ENCODE measurements at places on chromosomes 3 and 15.

GRCh38 chr3:142664311-142664710 is 59.5 kb upstream of the TRPC1 start:
- no peak for DNase-seq

GRCh38 chr3:173139420-173139819 is 1.6 kb downstream of the SPATA16 start:
- no peak for DNase-seq

- DNase-seq, result no peak
Observed at GRCh38 chr3:120100711-120101110, 6.5 kb upstream of the GSK3B start.

GRCh38 chr3:115836944-115837343 is 213.6 kb downstream of the GAP43 start:
- no peak for DNase-seq

GRCh38 chr3:186665625-186666188 is at the start of gene HRG:
Gene HRG (plus strand): TSS chr3:186666014. CDS start chr3:186666032, 18 bp downstream.
- DNase-seq, result no peak

DNA sequence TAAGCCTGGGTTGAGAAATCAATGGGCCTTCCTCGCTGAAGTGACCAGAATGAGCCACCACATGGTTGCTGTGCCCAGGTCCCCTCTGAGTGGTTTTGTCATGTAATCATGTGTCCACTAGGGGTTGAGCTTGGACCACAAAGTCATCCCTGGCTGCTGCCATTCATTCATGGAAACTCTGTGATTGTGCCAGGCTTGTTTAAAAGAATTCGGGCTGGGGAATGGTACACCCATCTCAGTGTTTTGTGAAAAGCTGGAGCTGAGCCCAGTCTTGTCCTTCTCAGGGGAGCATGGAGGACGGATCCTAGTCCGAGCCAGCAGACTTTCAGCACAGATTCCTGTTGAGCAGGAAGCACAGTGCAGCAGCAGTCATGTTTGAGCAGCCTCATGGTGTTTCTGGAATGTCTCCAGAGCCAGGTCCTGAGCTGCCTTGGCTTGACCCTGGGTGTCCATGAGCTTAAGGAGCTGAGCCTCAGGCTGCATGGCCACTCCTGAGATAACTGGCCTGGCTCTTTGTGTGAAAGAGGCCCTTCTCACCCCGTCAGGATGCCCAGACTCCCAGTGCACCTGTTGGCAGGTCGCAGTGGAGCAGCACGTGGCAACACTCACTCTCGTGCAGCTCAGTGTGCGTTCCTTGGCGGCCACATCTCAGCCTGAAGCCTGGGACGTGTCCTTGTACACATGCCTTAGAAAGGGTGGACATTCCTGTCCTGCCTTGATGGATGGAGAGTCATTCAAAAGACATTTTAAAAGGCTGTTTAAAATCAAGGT is 260.3 kb upstream of the TPM1 start:
- DNase-seq, result peak; percentile 77

DNA sequence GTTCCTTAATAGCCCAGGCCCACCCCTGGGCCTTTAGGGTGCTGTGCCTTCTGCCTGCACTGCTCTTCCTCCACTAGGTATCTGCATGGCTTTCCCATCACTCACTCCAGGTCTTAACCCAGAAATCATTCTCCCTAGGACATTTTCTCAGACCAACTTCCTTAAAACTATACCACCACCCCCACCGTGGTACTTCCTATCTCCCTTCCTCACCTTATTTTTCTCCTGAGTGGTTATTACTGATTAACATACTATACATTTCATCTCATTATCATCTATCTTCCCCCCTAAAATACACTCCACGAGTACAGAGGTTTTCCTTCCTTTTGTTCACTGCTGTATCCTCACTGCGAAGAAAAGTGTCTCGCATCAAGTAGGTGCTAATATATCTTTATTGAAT is 115.2 kb downstream of the ANO10 start:
- no peak for DNase-seq

DNA sequence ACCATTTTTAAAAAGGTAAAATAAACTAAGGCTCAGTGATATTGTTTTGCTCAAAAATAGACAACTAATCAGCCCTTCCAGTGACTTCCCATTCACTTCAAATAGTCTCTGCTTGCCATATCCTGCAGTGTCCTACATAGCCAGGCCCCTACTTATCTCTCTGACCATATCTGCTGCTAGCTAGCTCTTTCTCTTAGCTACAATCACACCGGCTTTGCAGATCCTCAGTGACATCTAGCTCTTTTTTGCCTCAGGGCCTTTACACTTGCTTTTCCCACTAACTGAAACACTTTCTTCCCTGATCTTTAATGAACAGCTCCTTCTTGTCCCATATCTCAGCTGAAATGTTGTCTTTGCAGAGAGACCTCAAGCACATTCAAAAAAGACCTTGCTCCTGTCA is 161.3 kb downstream of the IL5RA start:
- DNase-seq, result no peak

GRCh38 chr3:169790219-169790618 is 17.0 kb downstream of the MYNN start:
- no peak for DNase-seq

GRCh38 chr3:169748670-169749069 is 16.2 kb downstream of the TERC start:
- DNase-seq, result no peak

DNA sequence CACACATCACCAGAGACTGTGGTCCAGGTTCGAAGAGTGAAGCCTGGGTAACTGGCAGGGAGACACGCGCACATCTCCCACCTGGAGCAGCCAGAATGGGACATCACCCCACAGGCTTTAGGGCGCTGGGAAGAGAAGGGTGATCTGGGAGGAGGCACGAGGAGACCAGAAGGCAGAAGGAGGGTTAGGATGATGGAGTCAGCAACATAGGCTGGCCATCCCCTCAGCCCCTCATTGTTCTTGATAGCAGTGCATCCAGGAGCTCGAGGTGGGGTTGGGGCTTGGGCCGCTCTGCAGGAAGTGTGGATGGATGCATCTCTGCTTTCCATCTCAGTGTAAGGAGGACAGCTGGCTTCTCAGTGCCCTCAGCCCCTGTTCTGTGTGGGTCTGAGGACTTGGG is 15.2 kb downstream of the PLA2G4F start:
- no peak for DNase-seq

Measured in pancreas (tissue), 10 donors.